ENCODE measurements at places on chromosomes 6 and 20. TPM values are rescaled to one million over a fixed set of nuclear protein-coding genes. Genes with fewer than 3 reads are reported as not detected.
A peak's percentile ranks its signal among the peaks of the same experiment; 100 is the strongest.

Gene MACROD2
- total RNA-seq = 2.4 TPM

DNA sequence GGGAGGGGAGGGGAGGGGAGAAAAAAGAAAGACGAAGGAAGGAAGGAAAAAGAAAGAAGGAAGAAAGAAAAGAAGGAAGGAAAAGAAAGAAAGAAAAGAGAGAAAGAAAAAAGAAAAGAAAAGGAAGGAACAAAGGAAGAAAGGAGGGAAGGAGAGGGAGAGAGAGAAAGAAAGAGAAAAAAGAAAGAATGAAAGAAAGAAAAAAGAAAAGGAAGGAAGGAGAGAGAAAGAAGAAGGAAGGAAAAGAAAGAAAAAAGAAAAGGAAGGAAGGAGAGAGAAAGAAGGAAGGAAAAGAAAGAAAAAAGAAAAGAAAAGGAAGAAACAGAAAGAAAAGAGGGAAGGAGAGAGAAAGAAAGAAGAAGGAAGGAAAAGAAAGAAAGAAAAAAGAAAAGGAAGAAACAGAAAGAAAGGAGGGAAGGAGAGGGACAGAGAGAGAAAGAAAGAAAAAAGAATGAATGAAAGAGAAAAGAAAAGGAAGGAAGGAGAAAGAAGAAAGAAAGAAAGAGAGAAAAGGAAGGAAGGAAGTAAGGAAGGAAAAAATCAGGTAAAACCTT is 225.3 kb downstream of the TPBG start:
- H3K4me1 ChIP-seq = peaks cover 10% of the 10 kb centered on the region
- H3K4me3 ChIP-seq = no peak overlapping the region
- peaks cover 3% of the 10 kb centered on the region for H3K27me3 ChIP-seq
- no peaks in the 10 kb centered on the region for H3K36me3 ChIP-seq
- DNase-seq = no peak
- no peak overlapping the region for H3K27ac ChIP-seq

GRCh38 chr20:59022754-59023153 is 3.5 kb downstream of the TUBB1 start:
- DNase-seq = no peak
- H3K36me3 ChIP-seq = peaks cover 18% of the 10 kb centered on the region
- no peak overlapping the region for H3K4me3 ChIP-seq
- H3K27ac ChIP-seq = no peak overlapping the region

DNA sequence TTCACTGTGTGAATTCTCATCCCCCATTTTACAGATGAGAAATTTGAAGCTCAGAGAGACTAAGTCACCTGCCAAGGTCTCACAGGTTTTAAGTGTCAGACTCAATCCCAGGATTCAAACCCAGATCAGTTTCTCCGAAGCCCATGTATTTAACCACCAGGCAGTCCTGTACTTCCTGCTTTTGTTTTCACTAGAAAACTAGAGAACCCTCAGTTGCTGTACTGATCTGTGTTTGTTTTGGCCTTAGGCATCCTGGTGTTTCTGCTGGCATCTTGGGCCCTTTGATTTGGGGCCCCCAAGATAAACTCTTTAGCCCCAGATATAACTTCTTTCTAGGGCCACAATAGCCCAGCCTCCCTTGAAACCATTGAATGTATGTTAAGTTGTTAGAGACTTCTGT is 36.5 kb downstream of the PPP1R16B start:
- no peak overlapping the region for H3K27ac ChIP-seq
- H3K36me3 ChIP-seq = no peaks in the 10 kb centered on the region
- no peak for DNase-seq
- H3K27me3 ChIP-seq = no peaks in the 10 kb centered on the region
- H3K4me3 ChIP-seq = no peak overlapping the region
- H3K4me1 ChIP-seq = no peaks in the 10 kb centered on the region

GRCh38 chr6:106339334-106340029 is 13.9 kb upstream of the ATG5 start:
- no peak overlapping the region for H3K4me3 ChIP-seq
- H3K27ac ChIP-seq = no peak overlapping the region
- H3K27me3 ChIP-seq = peaks cover 8% of the 10 kb centered on the region
- DNase-seq = peak; percentile 52
- H3K36me3 ChIP-seq = no peaks in the 10 kb centered on the region

Gene GNMT
- 0.68 TPM for total RNA-seq

DNA sequence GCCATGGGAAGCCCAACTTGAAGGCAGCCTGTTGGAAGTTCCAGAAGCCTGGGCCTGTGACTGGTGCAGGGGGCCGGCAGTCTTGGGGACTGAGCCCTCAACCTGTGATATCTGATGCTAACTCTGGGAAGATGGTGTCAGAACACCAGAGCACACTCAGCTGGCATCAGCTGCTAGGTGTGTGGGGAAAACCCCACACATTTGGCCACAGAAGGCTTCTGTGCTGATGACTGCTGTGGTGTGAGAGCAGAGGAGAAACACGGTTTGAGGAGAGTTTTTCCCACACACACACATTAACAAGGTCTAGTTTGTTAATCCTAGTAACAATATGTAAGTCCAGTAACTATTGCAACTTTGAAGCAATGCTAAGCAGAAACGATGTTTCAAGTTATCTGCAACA is 78.0 kb downstream of the PSMB1 start:
- no peak overlapping the region for H3K27ac ChIP-seq
- peaks cover 9% of the 10 kb centered on the region for H3K27me3 ChIP-seq
- no peak overlapping the region for H3K4me3 ChIP-seq

Gene TGIF2
- 24.4 TPM for total RNA-seq

Gene SAMHD1
- 99.7 TPM for total RNA-seq

GRCh38 chr6:162074641-162075275 is 652.8 kb downstream of the PRKN start:
- H3K36me3 ChIP-seq = no peaks in the 10 kb centered on the region
- no peak for DNase-seq
- no peaks in the 10 kb centered on the region for H3K4me1 ChIP-seq
- H3K27me3 ChIP-seq = no peaks in the 10 kb centered on the region
- no peak overlapping the region for H3K4me3 ChIP-seq

DNA sequence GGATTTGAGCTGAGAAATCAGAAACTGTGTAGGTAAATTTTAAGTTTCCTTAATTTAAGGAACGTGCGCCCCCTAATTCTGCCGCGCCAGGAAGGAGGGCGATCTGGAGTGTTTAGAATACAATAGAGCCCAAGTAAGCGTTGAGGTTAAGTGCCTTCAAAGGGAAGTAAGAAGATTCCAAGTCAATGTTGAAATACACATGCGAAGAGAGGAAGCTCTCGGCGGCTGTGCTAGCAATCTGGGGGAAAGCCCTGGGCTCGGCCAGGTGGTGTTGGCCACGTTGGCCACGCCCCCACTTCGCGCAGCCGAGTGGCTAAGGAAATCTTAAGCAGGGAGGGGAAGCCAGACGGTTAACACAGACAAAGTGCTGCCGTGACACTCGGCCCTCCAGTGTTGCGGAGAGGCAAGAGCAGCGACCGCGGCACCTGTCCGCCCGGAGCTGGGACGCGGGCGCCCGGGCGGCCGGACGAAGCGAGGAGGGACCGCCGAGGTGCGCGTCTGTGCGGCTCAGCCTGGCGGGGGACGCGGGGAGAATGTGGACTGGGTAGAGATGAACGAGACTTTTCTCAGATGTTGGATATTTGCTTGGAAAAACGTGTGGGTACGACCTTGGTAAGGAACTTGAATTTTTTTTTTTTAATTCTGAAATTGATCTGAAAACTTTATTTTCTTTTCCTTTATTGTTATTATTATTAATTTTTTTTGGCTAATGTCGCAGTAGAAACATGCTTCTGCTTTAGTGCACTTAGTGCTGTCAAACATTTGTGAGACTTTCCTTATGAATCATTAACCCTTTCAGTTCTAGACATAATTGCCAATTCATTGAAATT is at the start of gene PRDM1:
Gene PRDM1 (plus strand): TSS at position 353 of the 830 bp plus-strand sequence. CDS start 218 bp downstream, at position 571.
- H3K27me3 ChIP-seq = no peaks in the 10 kb centered on the region
- no peaks in the 10 kb centered on the region for H3K36me3 ChIP-seq
- DNase-seq = peak; percentile 62
- H3K4me3 ChIP-seq = peak within 1 kb of the TSS; percentile 70

Gene OVOL2
- 0.57 TPM for total RNA-seq

Gene OR2B6
- total RNA-seq = not detected

Gene COL19A1
- 0.10 TPM for total RNA-seq

- no peaks in the 10 kb centered on the region for H3K36me3 ChIP-seq
- H3K4me3 ChIP-seq = no peak overlapping the region
- H3K27me3 ChIP-seq = no peaks in the 10 kb centered on the region
- H3K27ac ChIP-seq = no peak overlapping the region
These were observed 95.4 kb downstream of the KHDC1L start for GRCh38 chr6:73129653-73130443.

DNA sequence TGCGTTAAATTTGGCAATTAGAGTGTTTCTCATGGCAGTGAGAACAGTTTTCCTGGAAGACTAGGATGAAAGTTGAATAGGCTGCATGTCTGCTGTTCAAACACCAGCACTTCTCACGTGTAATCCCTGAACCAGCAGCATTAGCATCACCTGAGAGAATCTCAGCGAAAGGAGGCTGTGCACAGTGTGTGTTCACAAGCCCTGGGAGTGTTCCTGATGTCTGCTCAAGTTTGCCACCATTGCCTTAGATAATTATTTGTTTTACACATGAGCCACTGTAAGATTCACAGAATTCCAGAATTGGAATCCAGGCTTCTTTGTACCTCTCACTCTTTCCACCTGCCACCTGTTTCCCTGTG is 117.3 kb downstream of the JARID2 start:
- no peaks in the 10 kb centered on the region for H3K27me3 ChIP-seq
- no peak overlapping the region for H3K27ac ChIP-seq
- H3K36me3 ChIP-seq = no peaks in the 10 kb centered on the region
- H3K4me3 ChIP-seq = no peak overlapping the region
- peaks cover 19% of the 10 kb centered on the region for H3K4me1 ChIP-seq

Data from astrocyte (in vitro differentiated cells and primary cell).